Stimulated activated CD8-positive, alpha-beta memory T cell treated with anti-CD3 and anti-CD28 coated beads, Interleukin-15, amount 100 ng/mL, for 24 hours (primary cell): ENCODE measurements at places on chromosomes 1 and 21.

DNA sequence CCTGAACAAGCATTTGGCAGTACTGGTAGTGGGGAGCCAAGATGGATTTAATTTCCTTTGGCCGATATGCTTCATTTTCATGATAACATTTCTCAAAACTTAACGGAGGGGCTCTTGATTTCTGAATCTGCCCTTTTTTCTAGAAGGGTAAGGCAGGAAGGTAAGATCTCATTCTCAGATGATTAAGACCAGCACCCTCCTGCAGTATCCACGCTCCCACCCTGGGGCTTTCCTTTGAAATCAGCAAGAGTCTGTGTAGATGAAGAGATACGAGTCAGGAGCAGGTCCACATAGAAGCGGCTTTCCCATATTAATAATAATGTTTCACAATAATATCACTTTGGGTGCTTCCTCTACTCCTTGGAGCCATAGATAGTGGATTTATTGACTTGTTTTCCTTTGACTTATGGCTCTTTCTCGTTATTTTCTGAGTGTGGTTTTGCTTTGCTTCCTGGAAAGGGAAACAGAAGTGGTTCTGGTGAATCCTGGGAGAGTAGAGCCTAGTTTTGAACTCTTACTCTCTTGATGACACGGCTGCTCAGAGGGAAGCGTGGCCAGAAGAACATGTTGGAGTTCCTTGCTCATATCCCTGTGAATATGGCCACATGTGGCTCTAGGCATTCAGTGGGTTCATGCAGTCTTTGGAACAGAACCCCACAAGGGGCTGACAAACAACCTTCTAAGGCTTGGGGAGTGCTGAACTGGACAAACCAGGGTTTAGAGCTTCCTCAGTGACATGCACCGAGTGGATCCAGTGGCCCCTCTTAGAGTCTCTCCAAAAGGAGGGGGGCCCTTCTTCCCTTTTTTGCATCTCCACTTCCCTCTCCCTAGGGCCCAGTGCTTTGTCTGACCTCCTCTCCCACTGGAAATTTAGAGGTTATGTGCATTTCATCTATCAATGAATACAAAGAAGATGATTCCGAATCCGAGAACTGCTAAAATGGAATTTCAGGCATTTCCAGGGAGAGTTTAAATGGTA, 195.7 kb downstream of the DYRK1A start:
- no peak for DNase-seq

- no peak for DNase-seq
These were observed 497.4 kb downstream of the DPYD start for GRCh38 chr1:97423403-97423802.

DNA sequence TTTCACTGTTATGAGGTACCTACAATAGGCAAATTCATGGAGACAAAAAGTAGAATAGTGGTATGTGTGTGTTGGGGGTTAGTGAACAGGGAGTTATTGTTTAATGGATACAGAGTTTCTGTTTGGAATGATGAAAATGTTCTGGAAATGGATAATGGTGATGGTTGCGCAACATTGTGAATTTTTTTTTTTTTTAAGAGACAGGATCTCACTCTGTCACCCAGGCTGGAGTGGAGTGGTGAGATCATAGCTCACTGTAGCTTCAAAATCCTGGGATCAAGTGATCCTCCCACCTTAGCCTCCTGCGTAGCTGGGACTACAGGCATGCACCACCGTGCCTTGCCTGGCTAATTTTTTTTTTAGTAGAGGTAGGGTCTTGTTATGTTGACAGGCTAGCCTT, 34.5 kb upstream of the TRABD2B start:
- DNase-seq, result no peak

DNA sequence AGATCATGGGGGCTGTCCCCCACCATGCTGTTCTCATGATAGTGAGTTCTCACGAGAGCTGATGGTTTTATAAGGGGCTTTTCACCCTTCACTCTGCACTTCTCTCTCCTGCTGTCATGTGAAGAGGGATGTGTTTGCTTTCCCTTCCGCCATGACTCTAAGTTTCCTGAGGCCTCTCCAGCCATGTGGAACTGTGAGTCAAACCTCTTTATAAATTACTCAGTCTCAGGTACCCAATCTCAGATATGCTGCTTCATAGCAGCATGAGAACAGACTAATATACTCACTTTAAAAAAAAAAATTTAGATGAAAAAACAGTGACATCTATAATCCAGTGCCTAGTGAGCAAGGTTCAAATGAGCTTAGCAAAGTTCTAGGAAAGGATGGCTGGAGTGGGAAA, 135.1 kb upstream of the RAB4A start:
- DNase-seq, result no peak

GRCh38 chr1:164771041-164771618, 212.1 kb downstream of the PBX1 start:
- DNase-seq, result no peak
